ENCODE measurements at places on chromosomes 3 and 15. TPM values are rescaled to one million over a fixed set of nuclear protein-coding genes. Genes with fewer than 3 reads are reported as not detected.

RASL12 gene
- 54.6 TPM for total RNA-seq

ECE2 gene
- total RNA-seq, result not detected

USP13 gene
- 12.1 TPM for total RNA-seq

CAND2 gene
- total RNA-seq, result 10.7 TPM

CCR9 gene
- not detected for total RNA-seq

FRMD5 gene
- total RNA-seq, result 2.9 TPM

GALNT15 gene
- total RNA-seq, result 6.0 TPM

RYR3 gene
- 10.5 TPM for total RNA-seq

C3orf80 gene
- 1.0 TPM for total RNA-seq

AHSG gene
- total RNA-seq, result 0.26 TPM

DPPA2 gene
- not detected for total RNA-seq

All from urinary bladder (tissue), 4 donors.